Occipital lobe (tissue), 3 donors: ENCODE measurements at places on chromosomes 11 and 22.

DNA sequence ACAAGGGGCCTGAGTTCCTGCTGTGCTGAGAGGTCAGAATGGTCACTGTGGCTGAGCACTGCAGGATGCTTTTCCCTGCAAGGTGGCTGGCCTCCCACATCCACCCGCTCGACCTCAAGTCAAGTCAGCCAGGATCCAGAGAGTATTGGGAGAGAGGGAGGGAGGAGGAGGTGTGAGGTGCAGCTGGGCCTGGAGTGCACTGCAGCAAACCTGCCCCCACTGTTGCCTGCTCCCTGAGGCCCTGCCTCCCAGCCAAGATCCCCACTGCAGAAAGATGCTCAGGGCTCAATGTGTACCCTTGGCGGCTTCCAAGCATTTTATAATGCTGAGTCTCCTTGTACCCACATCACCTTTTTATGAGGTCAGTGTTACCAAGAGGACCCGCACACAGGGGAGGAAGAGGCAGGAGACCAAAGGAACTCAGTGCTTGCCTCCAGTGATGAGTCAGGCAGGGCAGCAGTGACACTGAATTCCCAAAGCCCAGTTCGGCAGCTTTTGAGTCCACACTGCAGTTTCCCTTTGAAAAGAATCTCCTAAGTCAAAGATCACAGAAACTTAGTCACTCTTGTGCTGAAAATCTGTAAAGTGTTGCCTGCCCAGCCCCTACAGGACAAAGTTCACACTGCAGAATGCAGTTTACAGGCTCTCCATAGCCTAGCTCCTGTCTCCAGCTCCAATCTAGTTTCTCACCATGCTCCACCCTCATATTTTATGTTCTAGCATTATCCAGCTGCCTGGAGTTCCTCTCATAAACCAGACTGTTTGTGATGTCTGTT, 3.1 kb downstream of the ENDOD1 start:
- no peak for DNase-seq

- no peak for DNase-seq
These were observed 5.3 kb downstream of the HNRNPUL2 start for GRCh38 chr11:62721994-62722393.

- no peak for DNase-seq
These were observed 15.0 kb downstream of the CXCR5 start for GRCh38 chr11:118898400-118899295.

DNA sequence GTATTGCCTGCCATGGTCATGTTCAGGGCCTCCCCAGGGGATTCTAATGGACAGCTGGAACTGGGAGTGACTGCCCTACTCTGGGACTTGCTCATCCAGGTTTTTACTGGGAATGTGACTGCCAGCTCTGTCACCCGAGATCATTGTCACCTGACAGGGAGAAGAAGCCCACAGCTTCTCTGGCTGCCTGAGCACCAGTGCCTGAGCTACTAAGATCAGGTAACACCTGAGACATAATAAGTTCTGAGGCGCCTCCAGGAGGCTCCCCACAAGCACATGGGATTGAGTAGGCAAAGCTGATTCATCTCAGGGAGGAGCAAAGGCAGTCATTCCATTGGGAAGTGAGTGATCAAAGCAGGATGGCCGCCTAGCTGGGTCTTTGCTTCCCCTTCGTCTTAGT, 84.2 kb upstream of the GALNT18 start:
- no peak for DNase-seq

DNA sequence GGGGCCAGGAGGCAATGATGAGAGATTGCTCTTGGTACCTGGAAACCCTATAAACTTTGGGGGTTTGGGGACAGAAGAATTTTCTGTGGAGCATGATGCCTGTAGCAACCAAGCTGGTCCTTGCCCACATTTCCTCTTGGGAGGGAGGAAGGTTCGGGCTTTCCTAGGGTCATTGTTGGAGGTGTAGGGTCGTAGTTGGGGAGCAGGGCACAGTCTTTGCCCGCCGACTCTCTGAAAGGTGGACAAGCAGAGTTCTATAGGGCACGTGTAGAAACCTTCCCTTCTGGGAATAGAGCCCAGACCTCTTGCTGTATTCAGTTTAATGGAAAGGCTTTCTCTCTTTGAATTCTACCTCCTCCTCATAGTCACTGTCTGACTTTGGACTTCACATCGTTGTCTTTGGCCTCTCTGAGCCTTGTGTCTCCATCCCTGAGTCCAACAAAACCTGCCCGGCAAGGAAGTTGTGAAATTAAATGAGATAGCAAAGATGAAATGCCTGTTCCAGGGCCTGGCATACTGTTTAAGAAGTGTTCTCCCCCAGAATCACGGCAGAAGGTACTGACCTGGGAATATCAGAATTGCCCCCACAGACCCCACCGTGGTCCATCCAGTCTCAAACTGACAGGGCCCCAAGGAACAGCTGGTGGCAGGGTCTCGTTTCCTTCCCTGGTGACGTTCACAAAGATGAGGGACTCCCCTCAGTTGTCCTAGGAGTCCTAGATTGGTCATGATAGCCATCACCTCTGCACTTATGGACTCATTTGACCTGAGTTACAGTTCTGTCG, 1.6 kb downstream of the PRDM11 start:
- no peak for DNase-seq

- DNase-seq, result no peak
These were observed 56.8 kb downstream of the FCHSD2 start for GRCh38 chr11:73085189-73085875.

DNA sequence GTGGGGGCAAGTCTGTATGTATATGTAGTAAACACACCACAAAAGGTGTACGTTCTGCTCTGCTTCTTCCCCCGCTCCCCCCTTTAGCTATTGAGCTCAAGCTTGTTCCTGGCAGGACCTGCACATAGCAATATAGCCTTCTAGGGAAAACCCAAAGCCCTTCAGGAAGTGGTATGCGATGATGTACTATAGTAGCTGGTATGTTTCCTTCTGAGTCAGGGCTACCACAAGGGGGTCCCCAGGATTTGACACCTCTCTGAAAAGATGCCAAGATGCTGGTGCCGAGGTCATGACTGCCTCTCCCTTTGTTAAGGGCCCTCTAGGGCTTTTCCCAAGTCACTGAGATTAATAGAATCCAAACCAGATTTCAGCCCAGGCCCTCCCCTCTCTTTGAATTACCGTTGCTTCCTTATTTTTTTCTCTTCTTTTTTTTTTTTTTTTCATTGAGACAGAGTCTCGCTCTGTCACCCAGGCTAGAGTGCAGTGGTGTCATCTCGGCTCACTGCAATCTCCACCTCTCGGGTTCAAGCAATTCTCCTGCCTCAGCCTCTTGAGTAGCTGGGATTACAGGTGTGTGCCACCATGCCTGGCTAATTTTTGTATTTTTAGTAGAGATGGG, 268.4 kb downstream of the ETS1 start:
- no peak for DNase-seq

DNA sequence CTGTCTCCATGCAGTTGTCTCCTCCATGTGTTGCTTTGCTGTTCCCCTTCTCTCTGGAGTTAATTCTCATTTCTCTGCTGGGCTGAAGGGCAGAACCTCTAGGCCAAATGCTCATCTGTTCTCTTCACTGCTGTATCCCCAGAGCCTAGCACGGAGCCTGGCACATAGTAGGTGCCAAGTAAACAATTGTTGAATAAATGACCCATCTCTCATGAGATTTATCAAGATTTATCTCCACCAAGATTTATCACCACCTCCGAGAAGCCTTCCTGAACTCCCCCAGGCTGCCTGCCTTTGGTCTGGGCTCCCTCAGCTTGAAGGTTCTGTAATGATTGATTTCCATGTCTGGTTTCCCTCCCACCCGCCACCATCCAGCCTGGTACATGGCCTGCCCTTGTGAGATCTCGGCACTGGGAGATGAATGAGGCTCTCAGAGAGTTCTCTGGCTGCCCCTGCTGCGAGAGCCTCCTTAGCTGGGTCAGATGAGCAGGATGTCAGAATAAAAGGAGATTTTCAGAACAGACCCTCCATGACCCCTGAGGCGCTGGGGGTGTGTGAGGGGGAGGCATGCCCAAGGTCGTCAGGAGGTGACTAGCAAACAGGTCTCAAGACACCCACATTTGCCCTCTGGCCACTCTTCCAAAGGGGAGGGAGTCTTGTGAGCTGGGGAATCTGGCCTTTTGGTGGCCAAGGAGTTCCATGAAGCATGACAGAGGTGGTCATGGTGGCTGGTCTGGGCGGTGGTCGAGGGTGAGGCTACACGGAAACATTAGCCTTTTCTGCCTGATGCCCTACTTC, 2.4 kb upstream of the GDPD5 start:
- DNase-seq, result no peak

- DNase-seq, result no peak
These were observed 21.4 kb downstream of the TMPRSS6 start for GRCh38 chr22:37088108-37088605.
